Lung (tissue), 17 donors: ENCODE measurements at places on chromosomes 1 and 21. TPM values are rescaled to one million over a fixed set of nuclear protein-coding genes. Genes with fewer than 3 reads are reported as not detected.

OR2L5 gene
- not detected for total RNA-seq

LIPI gene
- total RNA-seq, result not detected

TNFRSF9 gene
- 0.64 TPM for total RNA-seq

LRRC71 gene
- total RNA-seq, result 4.9 TPM

KLF17 gene
- total RNA-seq, result not detected

EXOSC10 gene
- total RNA-seq, result 75.1 TPM

FAF1 gene
- 46.2 TPM for total RNA-seq
